Activated T-cell treated with anti-CD3 and anti-CD28 coated beads for 4 hours (primary cell): ENCODE measurements at places on chromosomes 6 and 20.

GRCh38 chr6:153435787-153436186 is 304.7 kb upstream of the RGS17 start:
- no peak for DNase-seq

DNA sequence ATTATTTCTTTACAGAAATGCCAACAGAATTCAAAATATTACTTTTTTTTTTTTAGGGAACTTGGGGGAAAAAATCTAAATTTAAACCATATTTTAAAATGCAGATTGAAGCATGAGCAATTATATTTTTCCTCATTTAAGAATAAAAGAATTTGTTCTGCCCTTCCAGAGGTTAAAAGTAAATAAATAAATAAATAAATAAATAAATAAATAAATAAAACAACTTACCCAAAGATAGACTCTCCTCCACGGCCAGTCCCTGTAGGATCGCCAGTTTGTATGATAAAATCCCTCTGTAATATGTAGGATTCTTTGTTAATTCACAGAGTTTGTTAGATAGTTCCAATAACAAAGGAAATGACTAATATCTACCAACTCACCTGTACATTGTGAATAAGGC is 4.7 kb downstream of the PPIL4 start:
- DNase-seq = no peak

GRCh38 chr20:50387996-50388332 is 122.2 kb upstream of the PTPN1 start:
- no peak for DNase-seq

DNA sequence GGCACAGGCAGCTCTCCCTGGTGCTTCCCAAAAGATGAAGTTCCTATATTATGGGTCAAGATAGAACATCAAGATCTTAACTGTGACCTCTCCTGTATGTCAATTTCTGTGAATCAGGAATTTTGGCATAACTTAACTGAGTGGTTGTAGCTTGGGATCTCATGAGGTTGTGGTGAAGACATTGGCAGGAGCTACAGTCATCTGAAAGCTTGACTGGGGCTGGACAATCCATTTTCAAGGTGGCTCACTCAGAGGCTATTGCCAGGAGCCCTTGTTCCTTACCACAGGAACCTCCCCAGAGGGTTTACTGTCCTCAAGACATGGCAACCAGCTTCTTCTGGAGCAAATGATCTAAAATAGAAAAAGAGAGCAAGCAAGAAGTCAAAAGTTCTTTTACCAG is 252.2 kb downstream of the ADGB start:
- DNase-seq = no peak

- no peak for DNase-seq
These were observed 8.8 kb downstream of the GATA5 start for GRCh38 chr20:62466806-62467537.

DNA sequence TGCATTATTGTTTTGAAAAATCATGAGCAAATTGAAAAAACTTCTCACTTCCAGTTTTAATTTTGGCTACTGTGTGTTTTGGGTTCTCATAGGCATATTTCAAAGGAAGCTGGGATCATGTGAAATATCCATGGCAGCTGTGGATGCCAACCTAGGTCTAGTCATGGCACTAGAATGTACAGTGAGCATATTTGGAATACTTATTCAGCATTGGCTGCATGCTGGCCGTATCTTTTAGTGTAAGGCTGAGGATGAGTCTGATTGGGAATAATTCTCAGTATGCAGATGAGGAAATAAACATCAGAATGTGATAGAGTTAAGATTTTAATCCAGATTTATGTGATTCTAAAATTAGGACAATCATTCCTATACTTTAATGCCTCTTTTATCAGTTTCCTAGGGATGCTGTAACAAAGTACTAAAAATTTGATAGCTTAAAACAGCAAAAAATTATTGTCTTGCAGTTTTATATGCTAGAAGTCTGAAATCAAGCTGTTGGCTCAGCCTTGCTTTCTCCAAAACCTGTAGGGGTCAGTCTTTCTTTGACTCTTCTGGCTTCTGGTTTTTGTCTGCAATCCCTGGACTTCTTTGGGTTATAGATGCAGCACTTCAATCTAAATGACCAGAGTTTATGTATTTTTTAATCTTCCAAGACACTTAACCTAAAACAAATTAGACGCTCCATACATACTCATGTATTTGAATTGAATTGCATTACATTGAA is 37.7 kb upstream of the DEFB112 start:
- no peak for DNase-seq

DNA sequence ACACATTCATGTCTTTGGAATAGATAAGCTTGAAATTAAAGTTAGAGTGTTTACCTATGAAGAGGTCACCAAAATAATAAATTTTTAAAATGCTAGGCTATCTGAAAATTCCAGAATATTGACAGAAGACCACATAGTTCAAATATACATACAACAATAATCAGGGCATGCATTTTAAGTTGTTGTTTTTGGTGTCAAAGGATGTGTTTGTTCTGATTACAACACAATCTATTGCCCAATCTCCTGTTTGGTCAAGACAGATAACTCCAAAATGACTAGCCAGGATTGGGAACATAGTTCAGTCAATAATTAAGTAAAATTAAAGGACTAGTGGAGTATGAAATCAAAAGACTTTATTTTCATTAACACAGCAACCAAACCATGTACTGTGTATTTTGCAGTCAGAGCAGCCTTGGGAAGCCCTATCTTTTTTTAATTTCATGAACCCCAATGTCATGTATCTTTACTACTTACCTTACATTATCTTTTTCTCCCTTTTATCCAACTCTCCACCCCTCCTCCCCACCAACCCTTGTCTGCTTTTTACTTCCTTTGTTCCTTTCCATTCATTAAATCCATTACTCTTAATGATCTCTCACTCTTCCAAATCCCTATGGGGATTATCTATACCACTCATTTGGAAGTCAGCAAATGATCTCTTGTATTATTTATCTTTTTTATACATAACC is 111.2 kb downstream of the CDK19 start:
- no peak for DNase-seq

- no peak for DNase-seq
These were observed at the start of gene RGL2 for GRCh38 chr6:33298773-33299236. TSS of gene RGL2 (minus strand) at chr6:33298942. CDS start at chr6:33298610, 332 bp downstream.

DNA sequence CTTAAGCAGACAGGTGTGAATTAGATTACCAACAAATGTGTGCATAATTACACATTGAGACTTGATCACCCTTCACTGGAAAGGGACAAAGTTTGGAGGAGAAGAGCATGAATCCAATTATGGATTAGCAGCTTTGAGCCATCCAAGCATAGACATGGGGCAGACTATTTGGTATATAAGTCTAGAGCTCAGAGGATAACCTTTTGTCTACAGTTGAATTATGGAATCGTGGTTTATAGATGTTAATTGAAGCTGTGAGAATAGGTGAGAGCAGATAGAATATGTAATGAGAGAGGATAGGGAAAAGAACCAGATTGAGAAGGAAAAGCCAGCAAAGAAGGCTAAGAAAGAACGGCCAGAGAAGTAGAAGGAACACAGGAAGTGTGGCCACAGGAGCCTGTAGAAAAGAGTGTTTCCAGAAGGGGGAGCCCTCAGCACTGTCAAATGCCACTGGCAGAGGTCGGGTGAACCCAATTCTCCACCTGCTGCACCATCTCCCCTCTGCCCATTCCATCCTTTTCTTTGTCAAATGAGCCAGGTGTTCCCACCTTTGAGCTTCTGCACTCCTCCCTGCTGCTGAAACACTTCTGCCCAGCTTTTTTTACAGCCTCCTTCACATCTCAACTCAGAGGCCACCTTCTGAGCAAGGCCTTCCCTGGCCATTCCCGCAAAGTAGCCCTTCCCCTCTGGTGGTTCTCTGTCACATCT is 7.3 kb downstream of the DNTTIP1 start:
- peak; percentile 58 for DNase-seq

DNA sequence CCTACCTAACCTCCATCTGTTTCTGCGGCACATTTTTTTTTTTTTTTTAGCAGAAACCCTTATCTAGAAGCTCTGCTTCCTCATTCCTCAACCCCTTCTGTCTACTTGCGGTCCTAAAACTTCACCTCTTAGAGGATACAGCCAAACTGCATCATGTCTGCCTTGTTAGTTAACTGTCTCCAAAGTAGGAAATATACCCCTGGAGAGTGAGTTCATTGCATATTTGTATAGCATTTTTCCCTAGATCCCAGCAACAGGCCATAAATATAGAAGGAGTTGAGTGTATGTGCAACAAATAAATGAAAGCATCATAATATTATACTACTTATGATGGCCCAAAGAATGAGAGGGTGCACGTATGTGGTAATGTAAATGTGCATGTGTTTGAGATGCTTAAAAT is 1288.6 kb upstream of the GJE1 start:
- DNase-seq = no peak

DNA sequence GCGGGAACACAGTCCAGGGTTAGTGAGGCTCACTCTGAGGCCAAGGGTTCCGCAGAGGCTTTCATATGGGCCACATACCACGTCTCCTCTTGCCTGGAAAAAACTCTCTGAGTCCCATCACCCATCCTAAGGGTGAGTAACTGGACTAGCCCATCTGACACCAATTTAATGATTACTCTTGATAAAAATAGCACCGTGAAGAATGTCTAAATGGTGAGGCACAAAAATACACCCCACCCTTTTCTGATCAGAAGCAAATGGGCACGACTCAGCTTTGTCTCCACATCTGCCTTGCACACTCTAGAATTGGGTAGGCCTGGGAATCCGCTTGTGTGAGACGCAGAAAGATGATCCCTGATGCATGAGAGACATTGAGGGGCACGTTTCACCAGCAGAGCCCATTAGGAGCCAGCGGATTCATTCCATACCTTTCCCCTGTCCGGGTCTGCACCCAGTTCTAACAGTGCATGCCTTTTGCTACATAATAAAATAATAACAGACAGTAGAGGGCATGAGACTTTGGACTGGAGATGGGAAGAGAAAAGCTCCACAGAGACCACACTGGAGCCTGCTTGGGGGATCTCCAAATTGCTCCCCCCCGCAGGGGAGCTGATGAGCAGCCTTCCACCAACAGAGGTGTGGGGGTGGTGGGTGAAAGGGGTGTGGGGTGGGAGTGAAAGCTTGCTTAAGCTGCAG is 110.0 kb upstream of the KCNK16 start:
- no peak for DNase-seq
